ENCODE measurements at places on chromosomes 3 and 15.

DNA sequence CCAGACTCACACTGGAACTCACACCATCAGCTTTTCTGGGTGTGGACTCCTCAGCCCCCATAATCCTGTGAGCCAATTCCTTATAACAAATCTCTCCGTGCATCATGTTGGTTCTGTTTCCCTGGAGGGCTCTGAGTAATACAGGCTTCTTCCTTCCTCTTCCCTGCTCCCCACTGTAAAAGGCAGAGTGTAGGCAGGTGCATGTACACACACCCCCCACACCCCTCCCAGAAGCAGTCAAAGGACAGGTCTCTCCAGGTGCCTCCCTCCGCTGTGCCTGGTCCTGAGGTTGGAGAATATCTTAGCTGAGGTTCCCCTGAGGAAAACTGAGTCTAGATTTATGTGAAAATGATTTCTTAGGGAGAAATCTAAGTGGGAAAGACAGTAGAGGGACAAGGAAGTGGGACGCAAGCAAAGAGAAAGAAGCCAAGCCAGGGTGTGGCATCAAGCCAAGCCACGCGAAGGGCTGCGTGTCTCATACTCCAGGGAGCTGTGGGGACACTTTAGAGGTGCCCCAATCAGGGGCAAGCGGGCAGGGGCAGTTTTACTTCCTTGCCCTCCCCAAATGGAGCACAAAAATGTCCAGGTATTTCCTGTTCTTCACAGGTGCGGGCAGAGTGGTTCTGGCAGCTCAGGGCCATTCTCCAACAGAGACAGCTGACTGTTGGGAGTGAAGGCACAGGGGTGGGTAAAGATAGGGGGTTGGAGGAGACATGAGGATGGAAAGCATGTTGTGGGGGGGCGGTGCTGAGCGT is 86.6 kb downstream of the HMG20A start:
- no peak for DNase-seq

DNA sequence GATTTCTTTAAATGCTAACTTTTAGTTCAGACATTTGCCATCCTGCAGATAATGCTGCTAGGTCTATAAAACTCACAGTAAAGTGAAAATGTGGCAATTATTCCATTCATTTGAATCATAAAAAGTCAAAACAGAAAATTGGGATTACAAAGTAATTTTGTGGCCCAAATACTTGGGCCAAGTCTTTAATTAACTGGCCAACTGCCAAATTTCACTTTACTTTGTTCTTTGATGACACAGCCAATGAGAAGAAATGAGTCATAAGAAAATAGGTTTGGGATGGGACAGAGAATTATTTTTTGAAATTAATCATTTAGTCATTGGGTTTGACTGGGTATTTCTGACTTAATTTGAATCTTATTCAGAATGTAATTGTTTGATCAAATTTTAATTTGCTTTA is 89.8 kb upstream of the SLC2A2 start:
- DNase-seq: no peak

- DNase-seq: no peak
These were observed 940 bp downstream of the BOC start for GRCh38 chr3:113212150-113212843.

DNA sequence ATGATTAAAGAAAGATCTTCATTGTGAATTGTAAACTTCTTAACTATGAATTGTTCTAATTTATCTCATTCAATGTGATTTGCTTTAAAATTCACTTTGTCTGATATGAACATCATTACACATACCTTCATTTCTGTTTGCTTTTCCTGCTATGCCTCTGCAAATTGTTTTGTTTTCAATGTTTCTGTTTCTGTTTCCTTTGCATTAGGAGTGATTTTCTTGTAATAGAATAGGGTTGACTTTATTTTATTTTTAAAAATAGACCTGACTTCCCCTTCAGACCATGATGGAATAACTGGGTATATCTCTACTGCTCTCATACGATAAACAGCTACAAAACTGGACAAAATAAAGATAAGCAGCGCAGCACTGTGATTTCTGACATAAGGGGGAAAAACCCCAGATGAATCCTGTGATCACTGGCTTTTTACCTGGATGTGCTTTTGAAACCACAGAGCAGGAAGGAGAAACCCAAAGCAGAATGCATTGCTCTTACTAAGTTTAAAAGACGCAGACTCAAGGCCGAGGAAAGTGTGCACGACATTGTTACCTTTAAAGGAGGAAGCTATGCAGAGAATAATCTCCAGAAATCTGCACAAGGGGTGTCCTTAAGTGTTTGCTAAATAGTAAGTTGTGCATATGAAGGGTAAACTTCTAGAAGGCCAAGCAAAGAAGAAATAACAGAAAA is 420.2 kb downstream of the TBC1D5 start:
- no peak for DNase-seq

- no peak for DNase-seq
These were observed 1036.6 kb downstream of the NAALADL2 start for GRCh38 chr3:175895731-175896130.

GRCh38 chr3:14143271-14144225 is 18.7 kb downstream of the TMEM43 start:
- DNase-seq: peak; percentile 56

- no peak for DNase-seq
These were observed 56.3 kb downstream of the KLF15 start for GRCh38 chr3:126300761-126301481.

DNA sequence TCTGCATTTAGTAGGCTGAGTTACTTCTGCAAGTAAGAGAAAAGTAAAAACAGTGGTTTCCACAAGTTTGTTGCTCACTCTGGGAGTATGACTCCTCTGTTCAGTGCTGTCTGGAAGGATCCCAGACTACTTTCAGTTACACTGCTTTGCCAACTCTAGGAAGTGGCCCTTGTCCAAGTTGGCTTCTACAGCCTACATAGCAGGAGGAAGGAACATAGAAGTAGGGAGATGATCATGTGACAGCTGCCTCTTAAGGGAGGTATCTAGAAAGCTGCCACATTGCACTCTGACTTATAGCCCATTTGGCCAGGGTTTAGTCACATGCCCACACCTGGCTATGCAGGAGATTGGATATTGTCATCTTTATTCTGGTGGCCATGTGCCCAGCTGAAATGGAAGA is 298.1 kb downstream of the NSUN3 start:
- no peak for DNase-seq

Measured in NCI-H2029 treated with DMSO at 0.1 percent for 48 hours (cell line).